NCI-H2227 treated with DMSO at 0.1 percent for 48 hours (cell line): ENCODE measurements at places on chromosomes 12 and 14.
A peak's percentile ranks its signal among the peaks of the same experiment; 100 is the strongest.

- no peak for DNase-seq
Measured at GRCh38 chr14:87066221-87066817, 926.7 kb downstream of the GALC start.

GRCh38 chr12:913919-914698 lies 35.4 kb downstream of the RAD52 start:
- no peak for DNase-seq

DNA sequence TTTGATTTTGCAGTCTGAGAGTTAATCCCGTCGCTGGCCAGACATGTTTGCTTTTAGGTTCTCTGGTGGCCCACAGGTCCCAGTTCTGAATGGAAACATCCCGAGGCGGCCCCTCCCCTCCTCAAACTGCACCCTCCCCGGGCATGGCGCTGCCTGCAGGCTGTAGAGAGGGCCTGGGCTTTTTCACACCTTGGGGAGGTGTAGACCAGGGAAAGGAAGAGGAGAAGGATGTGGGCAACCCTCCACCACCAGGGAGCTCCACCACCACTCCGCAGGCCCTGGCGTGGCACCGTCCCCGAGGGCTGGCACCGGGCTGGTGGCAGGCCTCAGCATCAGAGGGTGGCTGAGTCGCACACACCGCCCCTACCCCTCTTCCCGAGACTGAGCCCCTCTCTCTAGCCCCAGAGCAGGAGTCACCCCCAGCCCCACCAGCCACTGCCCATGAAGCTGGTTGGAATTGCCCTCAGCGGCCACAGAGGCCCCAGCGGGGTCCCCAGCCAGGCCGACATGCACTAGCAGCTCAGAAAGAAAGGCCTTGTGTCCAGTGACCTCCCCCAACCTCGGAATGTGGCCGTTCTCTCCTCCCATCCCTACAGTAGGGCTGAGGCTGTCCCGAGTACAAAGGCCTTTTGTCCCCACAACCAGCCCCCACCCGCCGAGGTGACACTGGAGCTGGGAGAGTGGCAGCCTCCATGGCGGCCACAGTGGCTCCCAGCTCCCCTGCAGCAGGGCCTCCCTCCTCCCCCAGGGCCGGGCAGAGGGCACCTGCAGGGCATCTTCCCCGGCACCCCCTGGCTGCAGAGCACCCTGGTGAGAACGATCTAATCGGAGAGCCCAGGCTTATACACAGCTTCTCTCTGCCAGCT lies 23.5 kb upstream of the INF2 start:
- DNase-seq: no peak

DNA sequence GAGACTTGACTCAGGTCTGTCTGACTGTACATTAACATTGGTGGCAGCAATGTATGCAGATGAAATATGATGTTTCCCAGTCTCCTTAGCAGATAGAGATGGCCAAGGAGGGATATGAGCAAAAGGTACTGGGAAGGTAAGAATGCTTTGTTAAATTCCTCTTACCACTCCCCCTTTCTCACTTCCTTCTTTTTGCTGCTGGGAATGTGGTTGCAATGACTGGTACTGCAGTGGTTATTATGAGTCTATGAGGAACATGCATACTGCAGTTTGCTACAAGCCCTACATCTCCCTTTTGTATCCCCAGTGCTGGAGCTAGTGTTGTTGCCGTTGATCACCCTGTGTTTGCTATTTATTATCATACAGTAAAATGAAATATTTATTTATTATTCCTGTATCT lies 35.9 kb downstream of the ALDH1L2 start:
- DNase-seq: no peak

- no peak for DNase-seq
Measured at GRCh38 chr12:105485921-105486320, 155.4 kb downstream of the C12orf75 start.

DNA sequence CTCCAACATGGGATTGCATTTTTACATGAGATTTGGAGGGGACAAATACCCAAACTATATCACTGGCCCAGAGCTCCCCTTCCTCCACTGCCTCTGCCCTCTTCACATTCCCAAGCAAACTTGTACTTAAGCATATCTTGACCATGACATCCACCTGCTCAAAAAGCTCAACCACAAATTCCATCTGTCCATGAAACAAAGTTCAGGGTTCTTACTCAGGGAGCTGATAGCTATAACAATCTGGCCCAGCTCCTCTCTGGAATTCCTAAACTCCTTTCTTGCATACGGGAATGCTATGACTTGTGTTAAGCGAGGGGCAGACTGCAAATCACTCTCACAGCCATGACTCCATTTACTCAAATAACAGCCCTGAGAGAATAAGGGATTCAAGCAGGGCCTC lies 152.1 kb downstream of the GALC start:
- DNase-seq: no peak

- DNase-seq: peak; percentile 14
Measured at GRCh38 chr12:72141381-72141780, 130.8 kb upstream of the TRHDE start.

- DNase-seq: peak; percentile 63
Measured at GRCh38 chr14:73283608-73284379, 46.5 kb downstream of the PAPLN start.

DNA sequence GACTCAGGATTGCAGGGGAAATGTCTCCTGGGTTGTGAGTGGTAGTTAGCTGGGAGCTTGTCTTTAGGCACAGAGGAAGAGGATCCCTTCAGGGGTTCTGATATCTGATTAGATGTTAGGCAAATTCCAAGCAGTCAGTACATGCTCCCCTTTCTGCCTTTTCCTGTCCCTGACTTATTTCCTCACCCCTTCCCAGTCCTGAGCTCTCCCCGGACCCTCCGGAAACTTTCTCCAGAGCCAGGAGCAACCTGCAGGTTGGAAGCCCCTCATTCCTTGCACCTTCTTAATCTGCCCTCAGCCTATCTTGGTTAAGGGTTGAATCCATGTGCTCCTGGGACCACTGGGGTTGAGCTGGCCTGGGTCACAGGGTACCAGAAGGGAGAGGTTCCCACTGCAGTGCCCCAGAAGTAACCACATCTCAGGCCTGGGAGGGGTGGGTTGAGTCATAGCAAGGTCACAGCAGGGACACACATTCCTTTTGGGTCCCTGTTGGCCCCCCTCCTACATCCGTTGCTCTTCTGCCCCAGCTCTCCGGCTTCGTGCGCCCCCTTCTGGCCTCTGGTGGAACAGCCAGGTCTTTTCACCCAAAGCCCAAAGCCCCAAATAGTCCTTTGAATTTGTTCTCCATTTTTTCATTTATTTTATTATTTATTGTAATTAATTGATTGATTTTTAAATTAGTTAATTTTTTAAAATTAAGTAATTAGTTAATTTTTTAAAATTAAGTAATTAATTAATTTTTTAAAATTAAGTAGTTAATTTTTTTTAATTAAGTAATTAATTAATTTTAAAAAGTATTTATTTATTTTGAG lies 1.8 kb downstream of the IGFBP6 start:
- peak; percentile 53 for DNase-seq

GRCh38 chr14:54639611-54640010 lies 72.7 kb downstream of the SAMD4A start:
- DNase-seq: no peak

- DNase-seq: no peak
Measured at GRCh38 chr12:65098364-65098763, 22.7 kb downstream of the WIF1 start.

DNA sequence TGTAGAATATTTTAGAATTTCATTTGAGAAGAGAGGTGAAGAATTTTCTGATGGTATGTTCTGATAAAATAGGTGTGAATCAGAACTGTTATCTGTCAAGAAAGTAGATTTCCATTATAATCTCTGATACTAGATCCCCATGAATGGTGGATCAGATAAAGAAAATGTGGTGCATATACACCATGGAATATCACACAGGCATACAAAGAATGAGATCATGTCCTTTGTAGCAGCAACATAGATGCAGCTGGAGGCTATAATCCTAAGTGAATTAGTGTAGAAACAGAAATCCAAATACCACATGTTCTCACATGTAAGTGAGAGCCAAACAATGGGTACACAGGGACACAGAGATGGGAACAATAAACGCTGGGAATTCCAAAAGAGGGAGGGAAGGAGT lies 372.0 kb upstream of the ATP2B1 start:
- DNase-seq: no peak

GRCh38 chr12:74515849-74516248 lies 21.8 kb upstream of the ATXN7L3B start:
- DNase-seq: no peak

GRCh38 chr12:118633071-118633470 lies 256.7 kb downstream of the SUDS3 start:
- no peak for DNase-seq

DNA sequence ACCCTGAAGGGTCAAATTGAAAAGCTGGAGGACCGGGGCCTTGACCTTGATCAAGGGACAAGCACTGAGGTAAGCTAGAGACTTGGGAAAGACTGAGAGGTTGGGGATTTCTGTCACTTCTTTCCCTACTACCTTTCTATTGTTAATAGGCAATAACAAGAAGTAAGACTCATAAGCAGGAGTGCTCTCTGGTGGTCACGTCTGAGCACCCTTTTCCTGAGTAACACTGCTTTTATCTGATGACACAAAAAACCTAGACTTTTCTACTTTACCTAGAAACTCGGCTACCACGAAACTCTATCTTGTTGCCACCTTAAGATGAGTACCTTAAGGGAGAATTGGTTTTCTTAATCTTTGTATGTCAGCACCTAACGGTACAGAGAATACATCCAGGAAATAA lies 35.5 kb upstream of the PPFIBP1 start:
- DNase-seq: no peak

DNA sequence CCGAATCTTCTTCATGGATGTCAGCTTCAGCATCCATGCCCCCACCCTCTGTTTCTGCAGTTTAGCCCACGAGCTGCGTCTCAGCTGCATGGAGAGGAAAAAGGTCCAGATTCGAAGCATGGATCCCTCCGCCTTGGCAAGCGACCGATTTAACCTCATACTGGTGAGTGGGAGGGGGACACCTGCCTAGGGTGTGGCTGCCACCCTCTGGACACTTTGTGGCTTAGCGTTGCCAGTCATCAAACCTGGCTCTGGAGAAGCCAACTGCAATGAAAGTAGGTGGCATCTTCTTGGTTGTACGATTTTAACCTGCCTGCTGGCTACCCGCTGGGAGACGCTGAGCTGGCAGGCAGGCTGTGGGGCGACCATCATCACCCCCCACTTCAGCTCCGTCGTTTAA lies 16.7 kb downstream of the DCAF4 start:
- no peak for DNase-seq

DNA sequence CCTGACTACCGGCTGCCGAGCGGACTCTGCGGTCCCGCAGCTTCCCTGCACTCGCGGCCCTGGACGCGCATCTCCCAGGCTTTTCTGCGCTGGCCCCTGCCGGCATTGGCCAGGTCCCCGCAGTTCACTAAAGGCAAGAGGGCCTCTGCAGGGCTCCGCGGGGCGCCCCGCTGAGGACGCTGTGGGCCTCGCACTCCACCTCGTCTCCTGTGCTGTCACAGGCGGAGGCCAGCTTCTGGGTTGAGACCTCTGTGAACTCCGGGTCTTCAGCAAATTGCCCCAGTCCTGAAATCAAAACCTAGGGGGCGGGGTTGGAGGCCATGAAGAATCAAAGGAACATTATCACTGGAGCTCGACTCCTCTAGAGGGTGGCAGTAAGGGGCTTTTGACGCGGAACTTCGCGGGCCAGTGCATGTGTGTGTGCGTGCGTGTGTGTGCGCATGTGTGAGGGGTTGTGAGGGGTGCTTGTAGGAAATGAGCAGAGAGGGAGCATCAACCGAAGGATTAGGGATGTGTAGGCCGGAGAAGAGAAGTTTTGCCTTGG lies 68.5 kb upstream of the CAPRIN2 start:
- DNase-seq: no peak

DNA sequence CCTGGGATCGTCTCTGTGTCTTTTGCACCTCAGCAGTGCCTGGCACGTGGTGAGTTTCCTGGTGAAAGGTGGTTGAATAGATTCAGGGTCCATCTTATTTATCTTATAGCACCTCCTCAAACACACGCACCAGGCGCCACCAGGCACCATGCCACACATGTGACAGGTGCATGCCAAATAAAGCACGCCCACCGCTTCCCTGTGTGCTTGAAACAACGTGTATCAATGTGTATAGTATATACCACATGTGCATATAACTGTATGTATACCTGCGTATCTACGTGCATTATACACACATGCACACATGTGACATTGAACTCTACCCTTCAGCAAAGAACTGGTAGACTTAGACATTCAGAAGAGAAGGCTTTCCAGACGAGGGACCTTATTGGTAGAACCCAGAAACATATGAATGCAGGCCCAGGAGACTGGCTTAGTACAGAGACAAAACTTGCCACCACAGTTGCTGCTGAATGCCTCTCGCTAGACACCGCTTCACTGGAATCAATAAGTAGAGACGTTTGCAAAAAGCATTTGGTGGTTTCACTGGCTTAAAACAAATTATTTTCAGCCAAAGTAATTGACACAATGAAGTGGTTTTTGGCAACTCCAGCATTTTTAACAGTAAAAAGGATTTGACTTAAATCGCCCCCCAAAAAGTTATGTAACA lies 10.0 kb downstream of the EML1 start:
- DNase-seq: no peak

DNA sequence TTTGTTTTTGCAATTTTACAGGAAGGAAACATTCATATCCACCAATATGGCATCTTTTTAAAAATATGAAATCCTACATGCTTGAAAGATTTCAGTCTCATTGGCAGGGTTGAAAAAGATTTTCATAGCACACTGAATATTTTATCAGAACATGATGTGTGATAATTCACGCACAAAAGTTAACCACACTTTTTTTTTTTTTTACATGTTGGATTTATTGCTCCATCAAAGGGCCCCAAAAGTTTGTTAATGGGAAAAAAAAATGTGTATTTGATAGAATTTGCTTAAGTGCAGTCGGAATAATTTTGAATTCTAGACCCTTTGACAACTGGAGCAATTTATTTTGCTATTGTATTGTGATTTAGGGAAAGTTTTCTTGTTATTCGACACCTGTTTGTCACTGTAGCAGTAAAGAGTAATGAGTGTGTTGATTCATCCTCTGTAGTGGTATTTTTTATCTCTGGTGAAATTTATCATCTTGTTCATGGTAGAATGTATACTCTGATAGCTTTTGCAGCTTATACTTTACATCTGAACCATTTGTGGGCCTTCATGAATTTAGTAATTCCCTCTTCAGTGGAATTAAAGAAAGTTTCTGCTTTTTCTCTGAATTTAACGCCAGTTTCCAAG lies 1.1 kb downstream of the EML1 start:
- DNase-seq: no peak

GRCh38 chr12:12891881-12892355 lies 556 bp downstream of the GPRC5A start:
- no peak for DNase-seq
